ENCODE measurements at places on chromosomes 7 and 10.

- DNase-seq, result no peak
These were observed 31.6 kb downstream of the ENO4 start for GRCh38 chr10:116880716-116881482.

DNA sequence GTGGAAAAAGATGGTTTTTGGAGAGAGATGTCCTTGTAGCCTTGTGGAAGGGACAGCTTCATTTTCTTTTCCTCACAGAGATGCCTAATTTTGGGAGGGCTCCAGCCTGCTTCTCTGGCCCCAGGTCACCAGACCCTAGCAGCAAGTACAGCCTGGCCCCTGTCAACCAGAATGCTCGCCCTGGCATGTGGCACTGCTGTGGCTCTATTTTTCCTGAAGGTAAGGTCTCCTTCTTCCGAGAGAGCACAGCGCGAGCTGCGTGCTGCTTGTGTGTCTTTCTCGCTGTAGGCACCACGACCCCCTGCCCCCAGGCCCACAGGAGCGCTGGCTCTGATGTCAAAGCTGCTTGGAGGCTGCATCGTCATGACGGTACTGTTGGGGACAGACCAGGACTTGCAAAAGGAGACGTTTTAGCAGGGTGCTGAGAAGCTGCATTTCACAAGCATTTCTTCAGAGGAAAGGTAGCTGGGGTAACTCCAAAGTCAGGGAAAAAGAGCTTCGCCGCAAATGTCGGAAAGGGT is 58.7 kb downstream of the CLEC2L start:
- no peak for DNase-seq

- DNase-seq, result no peak
These were observed 55.7 kb downstream of the PALD1 start for GRCh38 chr10:70534281-70534680.

DNA sequence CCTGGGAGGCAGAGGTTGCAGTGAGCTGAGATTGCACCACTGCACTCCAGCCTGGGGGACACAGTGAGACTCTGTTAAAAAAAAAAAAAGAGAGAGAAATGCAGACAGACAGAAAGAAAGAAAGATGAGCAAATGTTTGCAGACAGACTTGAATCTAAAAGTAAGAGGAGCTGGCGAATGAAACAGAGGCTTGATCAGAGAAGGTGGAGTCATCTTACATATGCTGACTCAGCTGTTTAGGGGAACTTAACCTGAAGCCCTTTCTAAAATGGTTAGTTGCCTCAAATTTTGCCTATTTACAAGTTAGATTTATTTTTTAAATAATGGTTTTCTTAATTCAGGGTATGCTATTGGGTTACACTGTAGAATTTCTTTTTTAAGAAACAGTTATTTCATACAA is 5.4 kb downstream of the FAM171A1 start:
- no peak for DNase-seq

DNA sequence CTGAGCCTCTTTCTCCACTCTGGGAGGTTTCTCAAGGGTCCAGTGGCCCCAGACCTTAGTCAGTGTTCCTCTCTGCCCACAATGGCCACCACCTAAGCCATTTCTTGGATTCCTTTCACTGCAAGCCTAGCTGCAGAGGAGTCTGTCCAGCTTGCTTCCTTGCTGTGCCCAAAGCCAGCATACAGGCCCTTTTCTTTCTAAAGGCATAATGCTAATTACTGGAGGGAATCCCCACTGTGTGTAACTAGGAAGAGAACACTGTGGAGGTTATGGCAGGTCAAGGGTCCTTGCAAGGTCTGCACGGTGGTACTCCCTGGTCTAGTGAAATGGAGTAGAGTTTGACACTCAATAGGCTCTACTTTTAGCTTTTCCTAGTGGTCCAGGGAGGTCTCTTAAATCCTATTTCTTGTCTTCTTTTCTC is 70.4 kb upstream of the CC2D2B start:
- no peak for DNase-seq
